A549 treated with Mapracorat at 1 μM for 4 hours (cell line): ENCODE measurements at places on chromosomes 4 and X. TPM values are rescaled to one million over a fixed set of nuclear protein-coding genes. Genes with fewer than 3 reads are reported as not detected.

HTATSF1 gene
- total RNA-seq = 46.9 to 63.2 TPM (median 58.8 TPM) in 5 replicates

RHOXF2B gene
- total RNA-seq = not detected in 5 replicates

SOX3 gene
- total RNA-seq = not detected in 5 replicates

XK gene
- 0.28 to 0.44 TPM (median 0.40 TPM) in 5 replicates for total RNA-seq
